Stimulated activated CD4-positive, alpha-beta T cell treated with anti-CD3 and anti-CD28 coated beads, TNF-alpha, amount 100 ng/mL, for 1 hour (primary cell): ENCODE measurements at places on chromosomes 12 and 14.

DNA sequence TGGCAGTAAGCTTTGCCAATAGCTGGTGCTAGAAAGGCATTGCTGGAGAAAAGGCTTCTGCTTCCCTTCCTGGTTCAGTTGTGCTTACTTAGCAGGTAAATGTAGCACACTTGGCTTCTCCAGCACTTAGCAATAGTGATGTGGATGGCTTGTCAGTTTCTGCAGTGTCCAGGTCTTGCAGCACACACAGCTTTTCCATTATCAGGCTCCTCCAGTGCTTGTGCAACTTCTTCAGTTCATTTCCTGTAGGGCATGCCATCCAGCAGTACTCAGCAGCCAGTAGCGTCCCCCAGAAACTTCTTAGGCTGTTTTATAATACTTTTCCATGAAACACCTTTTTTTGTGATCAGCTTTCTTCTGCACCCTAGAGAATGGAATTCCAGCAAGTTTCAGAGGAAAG, 154.6 kb downstream of the SLC6A15 start:
- no peak for DNase-seq

DNA sequence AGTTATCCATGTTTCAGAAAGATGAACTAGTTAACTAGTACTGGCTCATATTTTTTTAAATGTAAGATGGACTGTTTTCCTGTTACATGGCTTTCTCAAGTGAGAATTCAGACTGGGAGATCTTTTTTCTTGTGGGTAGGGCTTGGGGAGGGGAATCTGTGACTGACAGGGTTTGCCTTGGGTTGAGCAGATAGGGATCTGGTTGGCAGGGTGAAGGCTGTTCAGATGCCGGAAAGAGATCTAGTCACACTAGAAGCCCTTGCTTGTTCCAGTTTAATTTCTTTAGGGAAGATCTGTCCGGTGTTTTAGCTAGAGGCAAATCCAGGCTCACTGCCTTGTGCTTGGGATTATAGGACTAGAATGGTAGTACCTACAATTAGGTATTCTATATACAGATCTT, 63.2 kb downstream of the FBXO33 start:
- no peak for DNase-seq

GRCh38 chr12:53047221-53048032, 2.4 kb upstream of the TNS2 start:
- peak; percentile 23 for DNase-seq

- no peak for DNase-seq
Measured at GRCh38 chr14:71399057-71399487, 491.8 kb downstream of the PCNX1 start.

GRCh38 chr12:104767261-104767660, 190.8 kb downstream of the SLC41A2 start:
- DNase-seq, result no peak

DNA sequence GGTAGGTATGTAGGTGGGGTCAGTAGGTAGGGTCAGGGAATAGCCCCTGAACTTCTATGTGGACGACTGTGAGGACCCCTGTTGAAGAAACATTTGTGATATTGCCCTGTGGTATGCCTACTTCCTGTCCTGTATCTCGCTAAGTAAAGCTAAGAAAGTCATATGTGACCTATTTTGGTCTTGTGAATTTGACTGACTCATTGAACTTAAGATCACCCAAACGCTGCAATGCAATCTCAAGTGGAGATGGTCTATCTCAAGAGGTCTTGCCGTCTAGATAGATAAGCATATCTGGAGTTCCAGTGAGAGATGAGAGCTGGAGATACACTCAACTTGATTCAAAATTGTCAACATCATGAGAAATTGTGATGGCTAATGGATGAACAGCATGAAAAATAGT, 73.8 kb downstream of the TRAFD1 start:
- no peak for DNase-seq

DNA sequence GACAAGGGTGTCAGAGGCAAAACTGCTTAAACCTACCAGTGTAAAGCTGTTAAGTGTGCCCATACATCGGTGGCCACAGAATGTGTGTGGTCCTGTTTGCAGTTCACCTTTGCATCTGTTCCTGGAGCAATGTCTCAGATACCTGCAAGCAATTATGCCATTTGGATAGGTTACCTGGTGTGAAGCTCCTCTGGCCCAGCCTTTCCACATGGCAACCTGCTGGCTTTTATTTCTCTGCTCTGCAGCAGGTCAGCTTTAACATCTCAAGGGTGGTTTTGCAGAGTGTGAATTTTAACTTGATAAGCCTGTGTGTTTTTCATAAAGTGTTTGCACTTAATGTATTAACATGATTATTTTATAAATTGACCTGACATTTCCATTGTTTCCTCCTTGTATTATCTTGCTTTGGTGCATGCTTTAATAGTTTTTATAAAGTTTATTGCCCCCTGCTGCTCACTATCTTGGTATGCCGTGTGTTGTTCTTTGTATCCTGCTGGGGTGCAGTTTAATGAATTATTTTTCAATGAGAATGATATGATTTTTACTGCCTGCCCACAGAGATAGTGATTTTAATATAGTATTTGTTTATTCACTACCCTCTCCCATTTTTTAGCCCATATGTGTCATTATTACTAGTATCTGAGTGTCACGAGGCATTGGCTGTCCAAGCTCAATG, 403.8 kb downstream of the NPAS3 start:
- no peak for DNase-seq

DNA sequence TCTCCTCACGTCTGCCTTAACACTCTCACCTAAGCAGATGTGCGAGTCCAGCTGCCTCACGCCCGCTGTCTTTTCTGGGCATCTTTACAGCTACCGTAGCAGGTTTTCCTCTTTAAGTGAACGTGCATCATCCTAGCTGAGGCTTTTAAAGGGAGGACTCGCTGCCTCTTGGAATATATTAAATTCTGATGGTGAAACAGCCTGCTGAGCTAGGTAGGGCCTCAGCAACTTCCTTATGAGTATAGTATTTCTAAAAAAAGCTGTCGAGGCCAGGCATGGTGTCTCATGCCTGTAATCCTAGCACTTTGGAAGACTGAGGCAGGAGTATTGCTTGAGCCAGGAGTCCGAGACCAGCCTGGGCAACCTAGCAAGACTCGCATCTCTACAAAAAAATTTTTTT, 32.2 kb downstream of the TESC start:
- DNase-seq, result no peak

- DNase-seq, result no peak
Measured at GRCh38 chr12:127770118-127770517, 496.9 kb upstream of the TMEM132C start.

DNA sequence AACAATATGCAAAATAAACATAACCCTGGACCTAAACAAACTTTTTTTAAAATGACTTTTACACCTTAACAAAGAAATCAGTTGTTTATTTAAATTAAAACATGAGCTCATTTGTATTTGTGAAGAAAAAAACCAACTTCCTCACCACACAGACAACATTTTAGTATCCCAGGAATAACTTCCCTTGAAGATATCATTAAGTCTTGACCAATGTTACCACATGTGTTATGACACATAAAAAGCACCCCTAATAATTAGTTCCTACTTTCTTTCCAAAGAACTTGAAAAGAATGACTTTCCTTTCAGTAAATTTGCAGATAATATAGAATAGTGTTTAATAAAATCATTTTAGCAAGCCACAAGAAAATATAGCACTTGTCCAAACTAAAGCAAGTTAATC, 42.4 kb downstream of the DUSP16 start:
- DNase-seq, result no peak

GRCh38 chr12:9096563-9097176, 19.0 kb downstream of the A2M start:
- no peak for DNase-seq

DNA sequence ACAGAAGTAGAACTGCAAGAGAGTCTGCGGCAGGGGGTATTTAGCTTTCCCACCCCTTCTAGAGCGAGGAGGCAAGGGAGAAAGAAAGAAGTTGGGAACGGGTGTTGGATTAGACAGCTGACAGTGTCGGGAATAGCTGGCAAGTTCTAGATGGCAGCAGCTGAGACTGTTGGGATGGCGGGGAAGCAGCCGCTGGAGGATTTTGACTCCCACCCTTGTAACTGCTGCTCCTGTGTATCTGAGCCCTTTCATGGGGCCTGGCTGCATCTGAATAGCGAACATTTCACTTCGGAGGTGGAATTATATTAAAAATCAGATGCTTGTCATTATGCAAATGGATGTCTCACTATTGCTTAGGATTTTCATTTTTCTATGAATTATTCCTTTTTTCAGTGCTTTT, 104.6 kb downstream of the AACS start:
- no peak for DNase-seq

DNA sequence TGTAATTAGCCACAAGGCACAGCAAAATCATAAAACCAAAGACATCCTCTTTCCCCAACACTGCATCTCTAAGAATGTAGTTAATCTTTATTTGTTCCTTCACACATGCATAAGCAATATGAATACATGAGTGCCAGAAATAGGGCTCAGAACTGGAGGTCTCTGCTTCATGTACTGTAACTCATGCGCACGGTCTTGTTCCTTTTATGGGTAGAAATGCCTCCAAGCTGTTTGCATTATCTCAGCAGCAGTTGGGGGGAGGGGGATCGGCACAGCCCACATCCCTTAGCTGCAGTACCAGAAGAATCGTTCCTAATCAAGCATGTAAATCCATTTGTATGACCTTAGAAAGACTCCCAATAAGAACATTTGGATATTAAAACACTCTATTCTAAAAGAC, 20.0 kb downstream of the RHOJ start:
- no peak for DNase-seq

DNA sequence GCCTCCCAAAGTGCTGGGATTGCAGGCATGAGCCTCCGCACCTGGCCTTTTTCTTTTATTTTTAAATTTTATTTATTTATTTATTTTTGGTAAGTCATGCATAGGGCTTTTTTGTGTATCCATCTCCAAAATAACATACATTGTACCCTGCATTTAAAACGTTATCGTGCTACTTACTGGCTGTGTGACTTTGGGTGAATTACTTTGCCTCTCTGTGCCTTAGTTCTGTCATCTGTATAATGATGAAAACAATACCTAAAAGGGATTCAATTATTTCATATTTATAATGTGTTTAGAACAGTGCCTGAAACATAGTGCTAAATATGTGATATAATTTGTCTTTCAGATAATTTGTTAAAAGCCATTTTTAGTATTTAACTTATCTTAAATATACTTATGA, 19.6 kb downstream of the ZCRB1 start:
- DNase-seq, result no peak

DNA sequence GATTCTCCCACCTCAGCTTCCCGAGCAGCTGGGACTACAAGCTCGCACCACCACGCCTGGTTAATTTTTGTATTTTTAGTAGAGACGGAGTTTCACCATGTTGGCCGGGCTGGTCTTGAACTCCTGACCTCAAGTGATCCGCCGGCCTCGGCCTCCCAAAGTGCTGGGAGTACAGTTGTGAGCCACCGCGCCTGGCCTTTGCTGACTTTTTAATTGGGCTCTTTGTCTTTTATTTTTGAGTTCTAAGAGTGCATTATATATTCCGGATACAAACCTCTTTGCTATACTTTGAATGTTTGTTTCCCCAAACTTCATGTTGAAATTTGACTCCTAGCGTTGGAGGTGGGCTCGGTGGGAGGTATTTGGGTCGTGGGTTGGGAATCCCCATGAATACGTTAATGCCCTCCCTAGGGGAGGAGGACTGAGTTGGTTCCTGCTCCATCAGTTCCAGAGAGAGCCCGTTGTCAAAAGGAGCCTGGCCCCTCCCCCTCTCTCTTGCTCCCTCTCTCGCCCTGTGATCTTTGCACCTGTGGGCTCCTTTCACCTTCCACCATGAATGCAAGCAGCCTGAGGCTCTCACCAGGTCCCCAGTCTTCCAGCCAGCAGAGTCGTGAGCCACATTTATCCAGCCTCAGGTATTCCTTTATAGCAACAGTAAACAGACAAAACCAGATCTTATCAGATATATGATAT, 103.2 kb upstream of the EVL start:
- no peak for DNase-seq

DNA sequence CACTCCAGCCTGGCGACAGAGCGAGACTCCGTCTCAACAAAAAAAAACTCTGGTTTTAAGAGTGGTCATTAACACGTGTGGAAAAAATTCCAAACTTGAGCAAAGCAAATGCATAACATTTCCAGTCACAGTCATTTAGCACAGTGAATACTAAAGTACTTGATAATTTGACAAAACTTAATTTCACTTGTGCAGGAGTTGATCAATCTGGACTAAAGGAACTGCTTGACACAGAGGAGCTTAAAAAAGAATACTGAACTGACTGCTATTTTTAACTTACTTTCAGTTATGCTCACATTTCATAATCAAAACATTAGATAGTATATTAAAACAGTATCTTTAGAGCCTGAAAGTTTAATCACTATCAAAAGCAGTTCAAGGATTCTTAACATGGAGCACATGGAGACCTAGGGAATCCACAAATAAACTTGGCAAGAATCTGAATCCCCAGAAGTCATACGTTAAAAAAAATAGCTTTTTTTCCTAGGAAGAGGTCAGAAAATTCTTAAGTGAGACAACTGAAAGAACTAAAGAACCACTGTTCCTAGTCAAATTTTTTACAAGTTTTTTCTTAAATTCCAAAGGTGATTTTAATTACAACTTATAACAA, 7.4 kb downstream of the UBE2N start:
- no peak for DNase-seq

DNA sequence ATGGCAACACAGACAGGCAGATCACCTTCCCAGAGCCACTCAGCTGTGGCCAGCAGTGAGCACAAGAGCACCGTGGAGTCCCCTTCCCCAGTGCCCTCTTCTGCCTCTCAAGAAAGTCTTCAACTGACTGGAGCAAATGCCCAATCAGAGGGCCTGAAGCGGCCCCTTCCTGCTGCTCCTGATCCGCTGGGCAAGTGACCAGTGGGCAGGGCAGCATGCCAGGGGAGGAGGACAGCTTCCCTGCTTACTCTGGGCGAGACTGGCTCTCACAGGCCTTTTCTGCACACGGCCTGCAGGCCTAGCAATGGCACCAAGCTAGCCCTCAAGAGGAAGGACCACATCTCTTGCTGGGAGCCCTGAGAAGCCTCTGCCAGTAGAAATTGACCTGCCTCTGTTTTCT, 890 bp downstream of the KRT71 start:
- DNase-seq, result no peak
